Renal cortex interstitium (tissue), 15 donors: ENCODE measurements at places on chromosomes 1 and 21. TPM values are rescaled to one million over a fixed set of nuclear protein-coding genes. Genes with fewer than 3 reads are reported as not detected.

Gene CLCA4
- not detected for polyA plus RNA-seq

Gene RHD
- polyA plus RNA-seq = 3.1 TPM

Gene KIAA1614
- polyA plus RNA-seq = 7.5 TPM

GRCh38 chr1:60949154-60949825, 133.1 kb upstream of the NFIA start:
- DNase-seq = no peak

DNA sequence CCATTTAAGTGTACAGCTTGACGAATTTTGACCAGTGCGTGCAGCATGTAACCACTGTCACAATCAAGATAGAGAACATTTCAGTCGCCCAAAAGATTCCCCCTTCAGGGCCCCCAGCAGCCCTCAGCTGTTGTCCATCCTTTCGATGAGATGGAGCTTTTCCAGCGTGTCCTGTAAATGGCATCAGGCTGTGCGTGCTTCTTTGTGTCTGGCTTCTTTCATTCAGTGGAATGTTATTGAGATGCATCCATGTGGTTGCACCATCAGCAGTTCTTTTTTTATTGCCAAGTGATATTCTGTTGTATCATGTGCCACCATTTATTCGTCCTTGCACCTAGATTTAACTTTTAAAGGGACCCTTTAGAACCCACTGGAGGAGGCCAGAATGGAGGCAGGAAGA, 21.9 kb downstream of the UBE2Q1 start:
- DNase-seq = no peak

DNA sequence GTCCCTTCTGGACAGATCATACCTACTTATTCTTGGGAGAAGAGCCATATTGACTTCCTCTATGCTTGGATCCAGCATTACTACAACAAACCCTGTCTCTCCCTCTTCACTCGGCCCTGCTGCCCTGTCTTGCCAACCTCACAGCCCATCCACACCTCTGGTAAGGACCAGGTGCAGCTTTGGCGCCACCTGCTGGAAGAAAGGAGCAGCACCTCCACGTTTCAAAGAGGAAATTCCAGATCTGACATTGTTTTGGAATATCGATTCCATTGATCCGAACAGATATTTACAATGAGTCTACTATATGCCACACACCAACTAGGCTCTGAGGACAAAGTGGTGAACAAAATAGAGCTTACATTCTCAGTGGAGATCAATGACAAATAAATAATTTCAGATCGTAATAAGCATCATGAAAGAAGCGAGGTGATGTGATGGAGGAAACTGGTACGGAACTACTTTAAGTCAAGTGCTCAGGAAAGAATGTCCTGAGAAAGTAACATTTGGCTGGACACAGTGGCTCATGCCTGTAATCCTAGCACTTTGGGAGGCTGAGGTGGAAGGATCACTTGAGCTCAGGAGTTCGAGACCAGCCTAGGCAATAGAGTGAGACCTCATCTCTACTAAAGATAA, 18.7 kb downstream of the MFSD2A start:
- DNase-seq = no peak

- peak; percentile 17 for DNase-seq
Observed at GRCh38 chr1:60621368-60621851, 461.0 kb upstream of the NFIA start.

- peak; percentile 39 for DNase-seq
Observed at GRCh38 chr1:15501208-15502032, 22.6 kb downstream of the CASP9 start.

DNA sequence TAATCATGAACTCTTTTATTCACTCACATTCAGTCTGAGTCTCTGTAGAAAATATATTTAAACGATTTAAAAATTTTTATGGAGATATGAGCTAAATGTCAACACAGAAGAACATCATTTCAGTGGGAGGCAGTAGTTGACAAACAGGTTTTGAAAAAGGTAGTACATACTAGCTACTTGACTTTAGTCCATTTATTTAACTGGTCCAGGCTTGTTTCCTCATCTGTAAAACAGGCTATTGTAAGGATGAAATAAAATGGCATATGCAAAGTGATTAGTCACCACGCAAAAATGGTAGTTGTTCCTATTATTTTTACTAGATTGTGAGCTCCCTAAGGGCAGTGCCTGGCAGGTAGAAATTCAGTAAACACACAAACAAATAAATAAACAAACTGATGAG, 75.2 kb downstream of the NTPCR start:
- DNase-seq = no peak

DNA sequence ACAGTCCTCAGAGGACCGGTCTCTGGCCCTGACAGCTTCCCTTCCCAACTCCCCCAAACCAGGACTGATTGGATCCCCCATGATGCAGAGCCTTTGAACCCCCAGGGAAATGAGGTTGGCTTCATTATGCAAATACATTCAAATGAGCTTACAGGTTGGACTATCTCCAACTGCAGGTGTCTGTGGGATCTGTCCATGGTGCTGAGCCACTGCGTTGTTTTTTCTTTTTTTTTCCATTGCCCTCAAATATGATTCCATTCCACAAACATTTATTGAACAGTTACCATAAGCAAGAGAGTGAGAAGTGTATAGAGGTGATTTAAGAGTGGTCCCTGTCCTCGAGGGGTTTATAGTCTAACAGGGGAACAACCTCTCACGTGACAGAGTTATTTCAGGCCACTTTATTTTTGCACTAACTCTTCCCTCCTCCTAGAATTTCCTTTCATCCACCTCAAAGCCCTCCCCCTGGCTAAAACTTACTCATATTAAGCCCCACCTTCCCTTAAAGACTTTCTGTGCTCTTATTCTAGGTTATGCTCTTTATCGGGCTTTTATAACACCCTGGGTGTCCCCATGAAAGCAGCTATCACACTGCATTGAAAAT, 21.9 kb downstream of the DLGAP3 start:
- no peak for DNase-seq

- no peak for DNase-seq
Observed at GRCh38 chr1:221712198-221712684, 29.6 kb downstream of the DUSP10 start.

GRCh38 chr21:33108228-33108627, 38.3 kb downstream of the OLIG1 start:
- DNase-seq = no peak

GRCh38 chr1:33370301-33370700, 49.4 kb upstream of the A3GALT2 start:
- no peak for DNase-seq

DNA sequence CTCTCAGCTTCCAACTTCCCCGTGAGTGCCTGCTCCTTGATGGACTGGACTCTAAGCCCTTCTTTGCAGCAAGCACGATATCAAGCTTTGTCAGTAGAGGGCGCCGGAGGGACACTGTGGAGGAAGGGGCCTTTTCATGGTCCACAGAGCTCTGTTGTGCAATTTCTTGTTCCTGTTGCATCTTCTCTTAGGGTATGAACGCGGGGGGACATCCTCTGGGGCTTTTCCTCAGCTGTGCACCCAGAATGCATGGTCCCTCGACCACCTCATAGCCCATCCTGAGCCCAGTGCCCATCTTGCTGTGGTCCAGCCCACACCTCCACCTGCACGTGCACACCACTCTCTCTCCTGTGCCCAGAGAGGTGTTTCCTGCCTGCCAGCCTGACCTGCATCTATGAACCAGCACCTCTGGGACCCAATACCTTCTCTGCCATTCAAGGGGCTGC, 556.8 kb downstream of the PTPRU start:
- peak; percentile 80 for DNase-seq

DNA sequence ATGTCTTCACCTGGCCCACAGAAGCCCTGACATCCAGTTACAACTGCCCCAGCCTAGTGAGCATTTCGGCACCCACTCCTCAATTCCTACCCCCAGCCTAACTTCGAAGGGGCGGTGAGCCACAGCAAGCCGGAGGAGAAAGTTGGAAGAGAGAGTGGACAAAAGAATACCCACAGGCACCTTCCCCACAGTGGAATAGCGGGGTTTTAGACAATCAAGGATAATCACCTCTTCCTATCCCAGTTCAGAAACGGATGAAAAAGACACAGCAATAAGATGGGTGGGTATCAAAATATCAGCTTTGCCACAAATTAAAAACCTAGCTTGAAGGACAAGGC, 1.3 kb upstream of the LSS start:
- no peak for DNase-seq

DNA sequence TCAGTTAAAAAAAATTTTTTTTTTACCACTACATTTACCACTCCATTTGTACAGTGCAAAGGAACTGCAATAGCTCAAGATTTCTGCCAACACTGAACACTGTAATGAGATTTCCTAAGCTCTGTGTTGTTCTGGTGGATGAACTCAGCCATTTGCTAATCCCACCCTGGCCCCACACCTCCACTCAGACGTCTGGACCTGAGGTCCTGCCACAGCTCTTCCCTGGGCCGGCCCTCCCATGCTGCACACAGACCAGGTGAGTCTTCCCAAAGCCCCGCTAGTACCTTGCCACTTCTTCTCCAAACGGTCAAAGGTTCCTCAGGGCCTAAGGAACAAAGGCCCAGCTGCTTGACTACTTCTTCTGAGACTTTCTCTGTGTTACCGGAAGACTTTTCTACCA, 56.4 kb downstream of the SLC45A1 start:
- no peak for DNase-seq
